ENCODE measurements at places on chromosomes 16 and 17.
A peak's percentile ranks its signal among the peaks of the same experiment; 100 is the strongest.

GRCh38 chr17:62703261-62703775 is 75.8 kb downstream of the MRC2 start:
- no peak for DNase-seq

GRCh38 chr17:80849119-80849518 is 142.5 kb upstream of the CHMP6 start:
- DNase-seq, result no peak

- DNase-seq, result no peak
These were observed 11.2 kb downstream of the PDZD9 start for GRCh38 chr16:21989751-21990150.

- no peak for DNase-seq
These were observed 223.3 kb downstream of the CBLN1 start for GRCh38 chr16:49058382-49058781.

- DNase-seq, result no peak
These were observed 17.3 kb downstream of the MAP2K6 start for GRCh38 chr17:69431835-69432234.

- DNase-seq, result no peak
These were observed at the start of gene CARD14 for GRCh38 chr17:80169784-80170500. Gene CARD14, plus strand, starts transcription at chr17:80170030. Its CDS starts 11,409 bp downstream, at chr17:80181439.

GRCh38 chr17:11023639-11024479 is 186.0 kb upstream of the PIRT start:
- DNase-seq, result no peak

- no peak for DNase-seq
These were observed 80.7 kb downstream of the CDK5R1 start for GRCh38 chr17:32567511-32567910.

DNA sequence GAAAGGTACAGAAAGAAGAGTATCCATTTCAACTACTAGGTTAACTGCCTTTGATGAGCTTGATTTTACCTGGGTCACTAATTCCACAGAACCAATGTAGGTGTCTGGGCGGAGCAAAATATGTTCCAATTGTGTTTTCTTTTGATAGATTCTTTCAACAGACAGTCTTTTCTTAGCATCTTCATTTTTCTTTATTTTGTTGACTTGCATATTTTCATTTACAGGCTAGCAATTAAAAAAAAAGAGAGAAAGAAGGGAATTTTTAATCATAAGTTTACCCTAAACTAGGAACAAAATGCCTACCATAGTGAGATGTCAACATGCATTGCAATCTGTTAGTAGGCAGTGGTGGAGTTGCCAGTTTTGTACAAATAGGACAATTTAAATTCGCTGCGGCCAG is 1.0 kb downstream of the TOP2A start:
- DNase-seq, result no peak

- no peak for DNase-seq
These were observed 16.6 kb downstream of the MYO18A start for GRCh38 chr17:29163563-29163962.

DNA sequence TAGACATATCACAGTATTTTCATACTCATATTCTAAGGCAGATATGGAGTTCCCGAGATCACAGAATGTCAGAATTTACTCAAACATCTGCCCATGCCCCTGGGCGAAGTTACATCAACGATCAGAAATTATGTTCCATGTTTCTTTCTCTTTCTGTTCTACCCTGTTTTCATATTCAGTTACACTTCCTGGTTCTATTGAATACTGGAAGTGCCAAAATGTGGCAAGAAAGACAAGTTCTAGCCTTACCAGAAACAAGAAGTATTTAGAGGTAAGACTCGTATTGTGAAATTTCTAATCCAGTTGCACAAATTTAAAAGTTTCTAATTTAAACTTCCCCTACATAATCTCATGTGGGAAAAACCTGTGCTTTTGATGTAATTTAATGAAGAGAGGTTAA is 36.1 kb downstream of the KCNJ2 start:
- no peak for DNase-seq

DNA sequence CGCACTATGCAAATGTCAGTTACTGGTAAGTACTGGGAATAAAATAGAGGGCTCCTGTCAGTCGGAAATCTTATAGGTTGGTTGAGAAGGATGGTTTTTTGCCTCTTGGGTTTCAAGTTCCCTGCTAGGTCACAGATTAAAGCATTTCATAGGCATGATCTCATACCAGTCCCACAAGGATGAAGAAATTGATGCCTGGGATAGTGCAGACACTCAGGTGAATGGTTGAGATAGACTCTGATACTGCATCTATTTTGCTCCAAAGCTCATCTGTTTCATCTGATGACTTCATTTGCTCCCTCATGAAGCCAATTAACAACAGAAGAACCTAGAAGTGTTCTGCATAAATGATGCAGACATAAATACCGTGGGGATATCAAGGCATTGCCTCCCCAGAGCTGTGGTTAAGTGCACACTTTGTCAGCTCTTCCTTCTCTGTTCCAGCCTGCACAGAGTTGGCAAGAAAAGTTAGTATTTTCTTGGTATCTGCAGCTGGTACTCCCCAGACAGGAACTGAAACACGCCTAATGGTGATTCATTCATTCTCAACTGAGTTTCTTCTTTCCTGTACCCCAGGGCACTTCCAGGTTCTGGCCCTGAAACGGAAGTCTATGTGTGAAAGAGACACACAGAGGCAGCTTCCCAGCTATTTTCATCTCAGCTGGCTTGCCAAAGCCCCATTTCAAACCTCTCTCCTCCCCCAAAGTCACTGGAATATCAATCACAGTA is 418.3 kb upstream of the SALL1 start:
- peak; percentile 90 for DNase-seq

- no peak for DNase-seq
These were observed 12.4 kb downstream of the ZFPM1 start for GRCh38 chr16:88465387-88465983.

DNA sequence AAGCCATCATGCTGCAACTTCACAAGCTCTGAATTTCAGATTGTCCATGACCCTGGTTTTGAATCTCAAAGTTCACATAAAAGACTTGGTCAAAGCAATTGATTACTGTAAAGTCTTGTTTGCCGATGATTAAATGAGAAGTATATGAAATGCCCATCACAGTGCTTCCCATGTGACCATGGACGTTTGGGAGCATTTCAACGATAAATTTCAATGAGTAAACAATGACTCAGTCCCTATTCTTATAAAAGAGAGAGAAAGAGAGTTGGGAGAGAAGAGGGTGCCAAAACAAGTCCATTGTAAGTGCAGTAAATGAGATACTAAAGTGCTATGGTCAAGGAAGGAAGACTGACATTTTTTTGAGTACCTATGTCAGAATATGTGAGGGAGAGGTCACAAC is 276.9 kb downstream of the SOX9 start:
- no peak for DNase-seq

- no peak for DNase-seq
These were observed 54.5 kb downstream of the NKD1 start for GRCh38 chr16:50602531-50603205.

- no peak for DNase-seq
These were observed 6.0 kb downstream of the SOX9 start for GRCh38 chr17:72126575-72127486.

DNA sequence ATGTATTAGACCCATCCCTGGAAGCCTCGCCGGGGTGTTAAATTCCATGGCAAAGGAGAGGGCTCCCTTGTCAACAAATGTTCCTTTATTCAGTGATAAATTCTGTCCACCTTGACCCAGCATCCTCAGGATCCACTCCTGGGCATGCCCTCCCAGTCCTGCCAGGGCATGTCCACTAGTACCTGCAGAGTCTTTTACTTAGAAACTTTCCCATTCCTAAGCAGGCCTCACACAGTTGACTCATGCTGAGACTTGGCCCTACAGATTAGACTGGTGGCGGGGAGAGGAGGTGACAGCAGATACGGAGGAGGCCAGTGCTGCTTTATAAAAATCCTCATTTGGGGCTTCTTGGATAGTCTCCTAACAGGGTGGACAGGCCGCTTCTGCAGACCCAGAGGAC is 88.8 kb downstream of the CYLD start:
- no peak for DNase-seq

DNA sequence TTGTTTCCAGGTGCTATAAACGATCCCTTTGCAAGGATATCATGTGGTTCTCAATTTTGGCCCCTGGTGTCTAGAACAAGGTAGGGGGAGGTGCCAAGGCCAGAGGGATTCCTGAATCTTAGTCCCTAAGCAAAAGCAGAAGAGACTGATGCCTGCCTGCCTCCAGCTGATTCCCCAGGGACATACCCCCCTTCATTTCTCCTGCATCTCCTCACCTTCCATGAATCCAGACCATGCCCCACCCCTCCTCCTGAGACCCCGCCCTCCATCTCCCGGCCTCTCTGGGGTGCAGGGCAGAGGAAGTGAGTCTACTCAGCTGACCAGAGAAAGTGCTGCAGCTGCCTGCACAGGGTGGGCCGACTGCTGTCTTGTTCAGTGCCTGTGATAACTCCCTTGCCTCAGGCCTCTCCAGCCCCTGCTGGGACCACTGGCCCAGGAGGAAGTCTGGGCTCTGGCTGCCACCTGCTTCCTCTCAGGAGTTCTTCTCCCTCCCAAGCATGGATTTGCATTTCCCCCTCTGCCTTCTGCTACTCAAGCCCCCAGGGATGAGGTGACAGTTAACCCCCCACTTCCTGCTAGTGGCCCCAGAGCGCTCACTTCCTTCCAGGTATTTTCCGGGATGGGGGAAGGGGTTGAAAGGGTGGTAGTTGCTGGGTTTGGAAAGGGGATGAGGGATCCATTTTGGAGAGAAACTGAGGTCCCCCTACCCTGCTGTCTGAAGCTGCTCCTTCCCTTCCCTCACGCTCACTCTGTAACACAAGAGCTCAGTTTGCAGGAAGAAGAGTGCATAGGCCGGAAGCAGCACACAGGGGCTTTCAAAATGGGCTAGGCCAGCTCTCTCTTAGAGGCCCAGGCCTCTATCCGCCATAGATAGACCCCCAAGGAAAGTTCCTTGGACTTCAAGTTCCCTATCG is 10.5 kb upstream of the TSPOAP1 start:
- DNase-seq, result peak; percentile 92

GRCh38 chr17:44199553-44200477 is at the start of gene ATXN7L3:
Gene ATXN7L3, minus strand, starts transcription at chr17:44199884. Its CDS starts 1,814 bp downstream, at chr17:44198070.
- peak; percentile 94 for DNase-seq

DNA sequence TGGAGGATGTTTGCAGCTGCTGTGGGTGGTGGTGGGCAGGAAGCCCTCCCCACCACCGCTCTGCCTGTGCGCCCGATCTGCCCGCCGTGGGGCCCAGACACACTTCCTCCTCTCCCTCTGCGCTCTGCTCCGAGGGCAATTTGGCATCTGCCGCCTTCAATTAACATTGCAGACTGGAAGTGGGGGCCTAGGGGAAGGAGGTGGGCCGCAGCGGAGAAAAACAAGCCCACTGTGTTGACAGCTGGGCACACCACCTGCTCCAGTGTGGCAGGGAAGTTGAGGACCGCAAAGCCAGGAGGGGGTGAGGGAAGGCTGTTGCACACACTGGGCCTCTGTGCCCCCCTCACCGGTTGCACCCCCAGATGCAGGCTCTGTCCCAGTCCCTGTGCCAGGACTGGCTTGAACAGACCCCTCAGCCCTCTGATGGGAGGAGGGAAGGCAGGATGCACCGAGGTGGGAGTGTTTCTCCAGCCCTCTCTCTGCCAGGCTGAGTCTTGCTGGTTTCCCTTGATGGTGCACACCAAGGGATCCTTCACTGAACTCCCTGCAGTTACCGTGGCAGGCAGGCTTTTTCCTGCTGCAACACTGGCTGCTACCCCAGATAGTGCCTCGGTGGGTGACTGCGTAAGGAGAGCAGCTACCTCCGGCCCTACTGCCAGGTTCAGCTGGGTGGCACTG is 72.8 kb upstream of the MED9 start:
- peak; percentile 54 for DNase-seq

GRCh38 chr17:72420775-72421127 is 299.9 kb downstream of the SOX9 start:
- DNase-seq, result no peak

DNA sequence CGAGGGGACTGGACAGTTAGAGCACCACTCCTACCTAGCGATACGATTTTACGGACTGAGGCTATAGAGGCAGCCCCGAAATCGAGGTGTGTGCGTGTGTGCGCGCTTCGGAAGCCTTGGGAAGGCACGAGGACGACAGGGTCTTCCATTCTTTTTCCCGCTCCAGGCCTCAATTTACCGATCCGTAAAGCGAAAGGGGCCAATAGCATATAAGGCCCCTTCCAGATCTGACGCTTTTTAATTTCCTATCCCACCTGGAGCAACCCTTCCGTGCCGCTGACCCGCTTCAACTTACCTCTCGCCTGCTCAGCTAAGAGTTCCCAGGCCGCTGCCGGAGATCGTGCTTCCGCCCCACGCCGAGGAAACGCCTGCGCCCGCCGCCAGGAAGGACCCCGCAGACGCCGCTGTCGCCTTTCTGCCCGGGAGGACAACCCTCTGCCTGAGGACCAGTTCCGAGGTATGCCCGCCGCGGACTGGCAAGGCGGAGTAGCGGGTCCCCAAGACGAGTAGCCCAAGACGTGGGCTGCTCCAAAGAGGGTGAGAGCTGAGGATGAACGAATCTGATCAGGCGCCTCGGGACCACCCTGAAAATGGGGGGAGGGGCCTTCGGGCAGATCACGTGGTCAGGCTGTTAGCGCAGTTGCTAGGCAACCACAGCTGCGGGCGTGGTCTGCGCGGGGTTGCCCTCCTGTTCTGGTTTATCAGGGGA is at the start of gene EFTUD2:
Gene EFTUD2, minus strand, starts transcription at position 372 of the 709 bp plus-strand sequence. CDS start 4,924 bp downstream, outside the sequence.
- DNase-seq, result peak; percentile 81

- DNase-seq, result no peak
These were observed 12.4 kb upstream of the CCR7 start for GRCh38 chr17:40577611-40578065.

GRCh38 chr17:63692195-63692816 is 7.6 kb downstream of the LIMD2 start:
- no peak for DNase-seq

Measured in Kasumi-1 (cell line).